ENCODE measurements at places on chromosomes 7 and 10.

DNA sequence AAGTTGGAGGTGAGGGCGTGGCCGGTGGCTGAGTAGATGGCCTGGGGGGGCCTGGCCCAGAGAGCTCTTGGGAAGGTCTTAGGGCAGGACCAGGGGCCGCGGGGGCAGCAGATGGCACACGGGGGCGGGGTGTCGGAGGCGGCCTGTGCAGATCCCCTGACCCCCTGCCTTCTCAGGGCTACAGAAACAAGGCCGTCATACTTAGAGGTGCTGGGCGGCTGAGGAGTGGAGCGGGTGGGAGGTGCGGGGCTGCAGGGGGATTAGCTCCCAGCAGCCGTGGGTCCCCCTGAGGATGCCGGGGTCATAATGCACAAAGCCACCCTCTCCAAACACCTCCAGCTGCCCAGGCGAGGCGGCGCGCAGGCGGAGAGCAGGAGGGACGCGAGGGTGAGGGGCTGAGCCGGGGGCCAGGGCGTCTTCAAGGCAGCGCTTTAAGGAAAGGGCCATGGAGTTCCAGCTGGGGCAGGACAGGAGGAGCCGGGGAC is 40.4 kb upstream of the ZNF32 start:
- no peak for DNase-seq

DNA sequence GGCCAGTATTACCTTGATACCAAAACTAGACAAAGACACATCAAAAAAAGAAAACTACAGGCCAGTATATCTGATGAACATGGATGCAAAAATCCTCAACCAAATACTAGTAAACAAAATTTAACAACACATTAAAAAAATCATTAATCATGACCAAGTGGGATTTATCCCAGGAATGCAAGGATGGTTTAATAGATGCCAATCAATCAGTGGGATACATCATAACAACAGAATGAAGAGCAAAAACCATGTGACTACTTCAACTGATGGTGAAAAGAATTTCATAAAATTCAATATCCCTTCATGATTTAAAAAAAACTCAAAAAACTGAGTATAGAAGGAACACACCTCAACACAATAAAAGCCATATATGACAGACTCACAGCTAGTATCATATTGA is 25.2 kb upstream of the UBN2 start:
- no peak for DNase-seq

GRCh38 chr7:73822319-73823173 is 8.2 kb upstream of the CLDN4 start:
- DNase-seq: peak; percentile 60

GRCh38 chr10:98901441-98902110 is 334.1 kb downstream of the HPSE2 start:
- DNase-seq: no peak

DNA sequence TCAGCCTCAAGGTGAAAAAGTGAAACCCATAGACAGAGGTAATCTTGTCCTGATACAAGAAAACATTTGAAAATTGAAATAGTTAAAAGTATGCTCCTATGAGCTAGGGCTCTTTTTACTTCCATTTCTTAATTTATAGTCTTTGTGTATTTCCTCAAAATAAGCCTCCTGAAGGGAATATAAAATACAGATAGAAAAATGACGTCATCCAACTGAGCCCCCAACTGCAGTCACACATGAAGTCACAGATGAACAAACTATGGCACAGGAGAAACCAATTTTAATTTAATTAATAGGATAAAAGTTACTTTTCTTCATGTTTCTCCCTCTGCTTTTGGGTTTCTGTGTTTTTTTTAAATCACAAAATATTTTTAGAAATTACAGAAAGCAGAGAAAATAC is 280.3 kb downstream of the HTR7 start:
- no peak for DNase-seq

- DNase-seq: peak; percentile 13
Observed at GRCh38 chr10:19347621-19348020, 299.0 kb downstream of the MALRD1 start.

GRCh38 chr10:46287846-46288477 is 1.2 kb downstream of the ANTXRL start:
- peak; percentile 26 for DNase-seq

- no peak for DNase-seq
Observed at GRCh38 chr7:146966274-146966673, 849.7 kb downstream of the CNTNAP2 start.

GRCh38 chr7:92840316-92840715 is 3.9 kb upstream of the CDK6 start:
- no peak for DNase-seq

GRCh38 chr7:136513744-136514143 is 354.7 kb upstream of the CHRM2 start:
- DNase-seq: no peak

DNA sequence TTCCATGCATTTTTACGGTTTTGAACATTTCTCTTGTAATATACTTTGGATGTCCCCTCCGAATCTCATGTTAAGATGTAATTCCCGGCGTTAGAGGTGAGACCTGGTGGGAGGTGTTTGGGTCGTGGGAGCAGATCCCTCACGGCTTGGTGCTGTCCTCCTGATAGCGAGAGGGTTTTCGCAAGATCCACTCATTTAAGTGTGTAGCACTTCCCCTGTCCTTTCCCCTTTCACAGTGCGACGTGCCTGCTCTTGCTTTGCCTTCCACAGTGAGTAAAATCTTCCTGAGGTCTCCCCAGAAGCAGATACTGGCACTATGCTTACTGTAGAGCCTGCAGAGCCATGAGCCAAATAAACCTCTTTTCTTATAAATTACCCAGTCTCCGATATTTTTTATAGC is 6.6 kb downstream of the GPR141 start:
- DNase-seq: no peak

DNA sequence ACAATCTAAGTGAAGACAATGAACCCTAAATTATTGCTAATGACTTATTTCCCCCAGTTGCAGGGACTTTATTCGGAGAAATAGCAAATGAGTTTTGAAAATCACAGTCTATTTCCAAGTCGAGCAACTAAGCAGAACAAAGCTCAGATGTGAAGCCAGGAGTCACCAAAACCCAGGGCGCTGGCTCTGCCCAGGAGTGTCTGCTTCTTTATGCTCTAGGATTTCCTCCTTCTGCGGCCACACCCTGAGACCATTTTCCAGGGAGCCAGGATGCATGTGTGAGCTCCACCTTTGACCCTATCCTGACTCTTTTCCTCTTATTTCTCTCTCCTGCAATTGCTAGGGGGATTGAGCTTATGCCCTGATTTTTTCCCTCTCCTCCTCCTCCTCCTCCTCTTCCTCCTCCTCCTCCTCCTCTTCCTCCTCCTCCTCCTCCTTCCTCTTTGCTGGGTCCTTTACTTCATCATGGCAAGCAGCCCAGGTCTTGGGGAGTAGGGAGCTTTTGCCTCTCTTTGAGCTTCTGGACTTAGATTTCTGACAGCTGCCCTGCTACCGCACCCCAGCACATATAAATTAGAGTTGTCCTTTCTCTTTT is 234.4 kb downstream of the ARL4A start:
- no peak for DNase-seq

- peak; percentile 46 for DNase-seq
Observed at GRCh38 chr7:44065431-44066110, at the start of gene PGAM2. Gene PGAM2 (minus strand): TSS chr7:44065567. CDS start chr7:44065529, 38 bp downstream.

GRCh38 chr7:8628656-8629055 is 195.2 kb downstream of the NXPH1 start:
- DNase-seq: no peak

GRCh38 chr10:18312374-18313139 is 172.3 kb downstream of the CACNB2 start:
- DNase-seq: peak; percentile 70
